ENCODE measurements at places on chromosomes 7 and 10.
A peak's percentile ranks its signal among the peaks of the same experiment; 100 is the strongest.

GRCh38 chr7:65509368-65510186 is 135.9 kb downstream of the ZNF92 start:
- DNase-seq = peak; percentile 29

GRCh38 chr10:76302481-76302880 is 871.1 kb downstream of the LRMDA start:
- DNase-seq = no peak

GRCh38 chr10:7054915-7055314 is 355.9 kb downstream of the SFMBT2 start:
- DNase-seq = no peak

DNA sequence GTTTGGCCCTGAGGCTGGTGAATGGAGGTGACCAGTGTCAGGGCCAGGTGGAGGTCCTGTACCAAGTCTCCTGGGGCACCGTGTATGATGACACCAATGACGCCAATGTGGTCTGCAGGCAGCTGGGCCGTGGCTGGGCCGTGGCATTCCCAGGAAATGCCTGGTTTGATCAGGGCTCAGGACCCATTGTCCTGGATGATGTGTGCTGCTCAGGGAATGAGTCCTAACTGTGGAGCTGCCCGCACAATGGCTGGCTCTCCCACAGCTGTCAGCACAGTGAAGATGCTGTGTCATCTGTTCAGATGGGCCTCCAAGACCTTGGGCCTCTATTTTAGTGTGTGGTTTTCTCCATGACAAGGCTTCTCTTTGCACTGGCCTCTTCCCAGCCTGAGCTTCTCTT is 64.0 kb downstream of the DMBT1 start:
- no peak for DNase-seq

GRCh38 chr7:32518534-32519140 is 23.3 kb downstream of the AVL9 start:
- peak; percentile 44 for DNase-seq
